ENCODE measurements at places on chromosomes 1 and 21.
A peak's percentile ranks its signal among the peaks of the same experiment; 100 is the strongest.

DNA sequence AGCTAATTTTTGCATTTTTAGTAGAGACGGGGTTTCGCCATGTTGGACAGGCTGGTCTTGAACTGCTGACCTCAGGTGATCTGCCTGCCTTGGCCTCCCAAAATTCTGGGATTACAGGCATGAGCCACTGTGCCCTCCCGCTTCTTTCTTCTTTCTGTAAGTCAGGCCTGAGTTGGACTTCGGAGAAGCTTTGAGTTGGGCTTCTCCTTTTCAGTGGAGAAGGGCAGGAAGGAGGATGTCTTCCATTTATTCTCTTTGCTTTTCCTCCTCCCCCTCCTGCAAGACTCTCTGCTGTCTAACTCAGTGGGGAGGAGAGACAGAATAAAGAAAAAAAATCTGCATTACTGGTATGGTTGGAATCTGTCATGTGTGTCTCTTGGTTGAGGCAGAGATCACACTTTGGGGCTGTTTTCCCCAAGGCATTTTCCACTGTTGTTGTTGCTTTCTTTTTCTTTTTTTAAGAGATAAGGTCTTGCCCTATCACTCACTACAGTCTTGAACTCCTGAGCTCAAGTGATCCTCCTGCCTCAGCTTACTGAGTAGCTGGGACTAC is 13.2 kb upstream of the DEGS1 start:
- DNase-seq: no peak

DNA sequence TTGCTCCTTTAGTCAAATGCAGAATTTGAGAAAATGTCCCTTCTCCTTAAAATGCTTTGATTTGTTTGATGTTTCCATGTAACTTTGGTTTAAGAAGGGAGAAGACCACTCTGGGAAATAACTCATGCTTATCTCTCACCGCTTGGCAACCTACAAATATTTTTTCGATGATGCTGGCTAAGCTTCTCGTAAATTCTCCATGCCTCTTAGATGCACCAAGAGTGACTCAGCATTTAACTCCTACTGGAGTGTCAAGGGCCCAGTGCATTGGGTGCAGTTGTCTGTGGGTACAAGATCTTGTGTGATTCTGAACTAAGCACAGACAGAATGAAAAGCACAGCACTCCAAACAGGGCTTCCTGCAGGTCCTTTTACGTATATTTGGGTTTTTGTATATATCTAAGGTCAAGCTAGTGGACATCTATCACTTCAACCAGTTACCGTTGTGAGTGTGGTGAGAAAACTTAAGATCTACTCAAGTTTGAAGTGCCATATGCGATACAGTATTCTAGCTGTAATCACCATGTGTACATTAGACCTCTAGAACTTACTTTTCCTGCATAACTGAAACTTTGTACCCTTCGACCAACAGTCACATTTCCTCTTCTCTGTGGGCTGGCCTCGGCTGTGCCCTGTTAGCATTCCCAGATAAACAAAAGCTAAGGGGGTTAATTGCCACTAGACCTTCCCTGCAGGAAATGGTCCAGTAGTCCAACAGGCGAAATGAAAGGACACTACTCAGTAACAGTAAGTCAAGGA is 55.8 kb downstream of the COL18A1 start:
- no peak for DNase-seq

DNA sequence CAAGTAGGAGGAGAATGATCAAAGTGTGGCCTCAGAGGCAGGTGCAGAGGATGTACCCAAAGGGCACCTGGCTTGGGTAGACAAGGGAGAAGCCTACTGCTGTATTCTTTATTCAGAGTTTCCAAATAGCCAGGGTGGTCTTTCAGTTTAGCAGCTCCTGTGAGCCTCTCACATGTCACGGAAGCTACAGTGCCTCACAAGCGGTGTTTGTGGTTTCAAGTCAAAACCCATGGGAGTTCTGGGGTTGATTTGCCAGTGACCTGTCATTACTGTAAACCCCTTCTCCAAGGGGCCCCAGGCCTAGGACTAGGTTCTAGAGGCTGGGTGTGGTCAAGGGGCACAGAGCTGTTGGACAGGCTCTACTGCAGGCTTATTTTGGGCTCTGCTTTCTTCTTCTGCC is 10.2 kb upstream of the IL10 start:
- DNase-seq: no peak

DNA sequence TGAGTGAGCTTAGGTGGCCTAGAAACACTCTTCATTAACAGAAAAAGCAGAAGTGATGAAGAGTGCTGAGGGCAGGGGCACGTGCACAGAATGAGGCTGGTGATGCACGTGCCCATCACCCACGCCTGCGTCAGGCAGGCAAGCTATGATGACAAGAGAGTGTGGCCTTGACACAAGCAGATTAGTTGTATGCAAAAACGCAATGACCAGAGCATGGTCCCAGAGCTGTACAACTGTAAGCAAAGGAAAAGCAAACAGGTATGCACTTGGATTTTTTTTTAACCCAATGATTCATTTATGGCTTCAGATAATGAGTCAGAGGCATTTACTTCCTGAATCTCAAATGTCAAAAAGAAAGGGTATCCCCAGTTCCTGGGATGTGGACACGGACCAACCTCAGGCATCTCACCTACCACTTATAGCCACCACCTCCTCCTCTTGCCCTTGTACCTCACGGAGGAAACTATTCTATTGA is 9.1 kb upstream of the TMEM61 start:
- no peak for DNase-seq

DNA sequence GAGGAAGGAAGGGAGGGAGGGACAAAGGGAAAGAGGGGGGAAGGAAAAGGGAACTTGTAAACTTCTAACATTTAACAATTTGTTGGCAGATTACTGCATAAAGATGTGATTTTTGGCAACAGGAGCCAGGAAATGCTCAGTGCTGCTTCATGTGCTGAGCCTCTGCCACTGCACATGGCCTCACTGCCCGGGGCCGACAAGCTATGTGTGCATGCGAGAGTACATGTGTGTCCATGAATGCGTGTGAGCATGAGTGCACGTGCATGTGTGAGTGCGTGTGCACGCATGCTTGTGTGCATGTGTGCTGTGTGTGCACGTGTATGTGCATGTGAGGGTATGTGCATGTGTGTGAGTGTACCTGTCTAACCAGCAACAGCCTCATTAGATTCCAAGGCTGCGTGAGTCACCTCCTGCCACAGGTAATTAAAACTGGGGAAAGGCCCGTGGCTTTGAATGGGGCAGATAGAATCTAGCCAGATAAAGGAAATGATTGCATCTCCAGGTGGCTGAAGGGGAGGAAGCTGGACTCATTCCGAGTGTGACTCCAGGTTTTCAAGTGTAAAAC is 41.4 kb upstream of the TSPEAR start:
- DNase-seq: no peak

GRCh38 chr21:28421716-28422524 is 570.8 kb downstream of the LTN1 start:
- DNase-seq: no peak

DNA sequence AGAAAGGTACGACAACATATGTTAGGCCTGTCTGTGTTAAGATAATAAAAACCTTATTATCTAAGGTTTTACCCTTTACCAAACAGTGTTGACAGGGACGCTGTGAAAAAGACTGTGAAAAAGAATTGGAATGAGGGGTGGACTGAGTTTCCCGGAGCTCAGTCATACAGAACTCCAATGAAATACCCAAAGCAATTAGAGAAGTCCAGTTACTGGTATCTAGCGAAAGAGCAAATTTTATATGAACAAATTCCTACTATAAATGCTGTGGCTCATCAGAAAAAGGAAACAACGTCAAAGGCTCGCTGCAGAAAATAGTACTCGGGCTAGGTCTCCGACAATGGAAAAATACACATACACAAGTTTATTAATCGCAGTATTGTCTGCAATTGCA is 708 bp upstream of the RBBP5 start:
- no peak for DNase-seq

GRCh38 chr1:166884040-166884642 is 8.1 kb upstream of the TADA1 start:
- no peak for DNase-seq

DNA sequence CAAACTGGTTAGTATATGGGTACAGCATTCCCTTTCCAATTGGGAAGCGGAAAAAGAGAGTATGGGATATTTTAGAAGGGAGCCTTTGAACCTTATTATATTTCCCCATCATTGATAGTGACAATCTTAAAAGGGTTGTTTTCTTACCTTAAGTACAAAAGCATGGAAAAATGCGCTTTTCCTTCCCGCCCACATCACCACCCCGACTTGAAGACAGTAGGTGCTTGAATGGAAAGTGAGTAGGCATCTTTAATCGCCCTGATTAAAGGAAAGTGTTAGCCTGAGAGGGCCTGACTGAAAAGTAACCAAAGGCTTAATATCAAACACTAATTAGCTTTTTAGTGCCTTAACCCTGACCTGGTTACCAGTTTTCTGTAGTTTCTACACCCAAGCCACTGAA is 15.4 kb downstream of the GGPS1 start:
- no peak for DNase-seq

DNA sequence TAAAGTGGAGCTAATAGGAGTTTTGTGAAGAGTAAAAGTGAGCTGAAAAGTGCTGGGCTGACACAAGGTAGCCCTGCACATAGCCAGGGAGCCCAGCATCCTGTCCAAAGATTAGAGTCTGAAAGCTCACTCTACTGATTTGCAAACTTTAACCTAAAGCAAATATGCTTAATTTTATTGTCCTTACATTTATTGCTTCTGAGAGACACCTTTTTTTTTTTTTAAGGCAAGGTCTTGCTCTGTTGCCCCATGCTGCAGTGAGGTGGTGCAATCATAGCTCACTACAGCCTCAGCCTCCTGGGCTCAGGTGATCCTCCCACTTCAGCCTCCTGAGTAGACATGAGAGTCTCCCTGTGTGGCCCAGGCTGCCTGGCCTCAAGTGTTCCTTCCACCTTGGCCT is 16.5 kb downstream of the MGST3 start:
- no peak for DNase-seq

DNA sequence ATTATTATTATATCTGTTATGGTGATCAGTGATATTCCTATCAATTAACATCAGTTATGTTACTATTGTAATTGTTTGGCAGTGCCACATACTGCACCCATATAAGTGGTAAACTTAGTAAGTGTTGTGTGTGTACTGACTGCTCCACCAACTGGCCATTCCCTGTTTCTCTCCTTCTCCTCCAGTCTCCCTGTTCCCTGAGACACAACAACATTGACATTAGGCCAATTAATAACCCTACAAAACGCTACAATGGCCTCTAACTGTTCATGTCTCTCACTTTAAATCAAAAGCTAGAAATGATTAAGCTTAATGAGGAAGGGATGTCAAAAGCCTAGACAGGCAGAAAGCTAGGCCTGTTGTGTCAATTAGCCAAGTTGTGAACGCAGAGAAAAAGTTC is 6.6 kb upstream of the THRAP3 start:
- DNase-seq: no peak

GRCh38 chr1:40980068-40980452 is 564 bp downstream of the CTPS1 start:
- no peak for DNase-seq

DNA sequence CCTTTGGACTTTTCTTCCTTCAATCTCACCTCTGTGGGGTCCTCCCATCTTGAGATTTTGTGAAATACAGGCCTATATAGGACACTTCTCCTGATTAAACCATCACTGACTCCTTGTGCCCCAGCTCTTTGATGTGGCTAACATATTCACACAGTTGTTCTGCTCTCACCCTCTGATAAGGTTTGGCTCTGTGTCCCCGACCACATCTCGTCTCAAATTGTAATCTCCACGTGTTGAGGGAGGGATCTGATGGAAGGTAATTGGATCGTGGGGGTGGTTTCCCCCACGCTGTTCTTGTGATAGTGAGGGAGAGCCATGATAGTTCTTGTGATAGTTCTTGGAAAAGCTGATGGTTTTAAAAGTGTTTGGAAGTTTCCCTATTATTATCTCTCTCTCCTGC is 19.7 kb downstream of the LRRC7 start:
- DNase-seq: no peak

DNA sequence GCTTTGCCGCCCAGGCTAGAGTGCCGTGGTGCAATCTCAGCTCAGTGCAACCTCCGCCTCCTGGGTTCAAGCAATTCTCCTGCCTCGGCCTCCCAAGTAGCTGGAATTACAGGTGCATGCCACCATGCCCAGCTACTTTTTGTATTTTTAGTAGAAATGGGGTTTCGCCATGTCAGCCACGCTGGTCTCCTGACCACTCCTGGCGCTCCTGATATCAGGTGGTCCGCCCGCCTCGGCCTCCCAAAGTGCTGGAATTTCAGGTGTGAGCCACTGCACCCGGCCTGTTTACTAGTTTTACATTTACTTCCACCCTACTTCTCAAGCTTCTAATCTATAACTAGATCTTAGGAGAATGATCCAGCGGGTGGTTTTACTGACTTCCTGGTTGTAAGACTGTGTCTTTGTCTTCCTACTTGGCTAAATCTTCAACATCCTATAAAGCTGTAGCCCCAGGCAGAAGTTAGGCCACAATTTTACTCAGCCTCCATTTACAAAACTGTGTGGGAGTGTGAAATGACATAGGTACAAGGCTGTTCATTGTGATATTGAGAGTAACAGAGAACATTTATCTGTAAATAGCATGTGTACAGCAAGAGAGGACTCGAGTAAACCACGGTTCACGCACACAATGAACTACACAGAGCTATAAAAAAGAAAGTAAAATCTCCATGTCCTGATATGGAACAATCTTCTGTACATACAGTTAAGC is 9.6 kb upstream of the POU2F1 start:
- no peak for DNase-seq

DNA sequence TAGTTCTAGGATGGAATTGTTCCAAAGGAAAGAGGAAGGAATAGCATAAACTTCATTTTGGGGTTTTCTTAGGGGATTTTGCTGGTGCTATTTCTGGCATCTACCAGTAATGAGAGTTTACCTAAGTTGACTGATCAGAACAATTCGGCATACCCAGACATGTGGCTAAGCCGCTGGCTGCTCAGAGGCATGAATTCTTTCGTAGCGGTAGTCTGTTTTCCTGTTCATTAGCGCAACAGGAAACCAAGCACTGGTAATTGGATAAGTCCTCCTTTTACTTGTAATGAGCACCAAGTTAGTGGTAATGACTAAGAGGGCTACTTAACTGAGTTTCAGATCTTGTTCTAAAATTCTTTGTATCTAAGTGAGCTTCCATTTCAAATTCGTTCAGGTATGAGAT is 38.6 kb downstream of the C21orf91 start:
- peak; percentile 20 for DNase-seq

GRCh38 chr1:59173721-59174120 is 123.2 kb upstream of the FGGY start:
- DNase-seq: no peak

DNA sequence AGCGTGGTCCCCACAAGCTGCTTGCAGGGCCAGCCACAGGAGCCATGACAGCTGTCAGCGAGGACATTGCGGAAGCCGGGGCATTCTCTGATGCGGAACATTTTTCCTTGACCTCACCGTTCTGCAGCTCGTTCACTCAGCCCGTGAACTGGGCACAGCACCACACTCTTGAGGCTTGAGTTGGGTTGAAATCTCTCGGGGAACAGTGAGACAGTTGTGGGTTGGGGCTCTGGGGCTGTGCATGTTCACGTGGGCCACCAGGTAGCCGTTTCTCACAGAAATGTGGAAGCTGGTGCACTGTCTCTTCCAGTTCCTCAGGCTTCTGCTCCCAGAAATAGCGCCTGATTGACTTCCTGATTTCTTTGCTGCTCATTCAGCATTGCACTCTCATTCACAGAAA is 69.8 kb downstream of the SPSB1 start:
- DNase-seq: no peak

- DNase-seq: no peak
These were observed 173.1 kb downstream of the HMCN1 start for GRCh38 chr1:185907246-185907645.
